ENCODE measurements at places on chromosomes 13 and 19.

GRCh38 chr13:50085063-50085462, 69.8 kb downstream of the KCNRG start:
- no peak for DNase-seq

DNA sequence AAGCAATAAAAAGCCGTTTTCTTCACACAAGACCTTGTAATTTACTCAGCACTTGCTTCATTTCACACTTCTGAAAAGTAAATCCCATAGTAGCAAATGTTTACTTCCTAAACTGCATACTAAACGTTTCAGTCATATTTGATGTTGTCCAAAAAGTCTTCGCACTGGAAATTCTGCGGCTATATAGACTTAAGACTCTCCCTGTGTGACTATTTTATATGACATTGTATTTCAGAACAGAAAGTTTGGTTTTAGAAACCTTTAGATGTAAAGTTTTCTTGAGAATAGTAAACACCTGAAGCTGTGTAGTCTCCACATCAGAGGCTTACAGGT, 29.6 kb downstream of the ZAR1L start:
- no peak for DNase-seq

DNA sequence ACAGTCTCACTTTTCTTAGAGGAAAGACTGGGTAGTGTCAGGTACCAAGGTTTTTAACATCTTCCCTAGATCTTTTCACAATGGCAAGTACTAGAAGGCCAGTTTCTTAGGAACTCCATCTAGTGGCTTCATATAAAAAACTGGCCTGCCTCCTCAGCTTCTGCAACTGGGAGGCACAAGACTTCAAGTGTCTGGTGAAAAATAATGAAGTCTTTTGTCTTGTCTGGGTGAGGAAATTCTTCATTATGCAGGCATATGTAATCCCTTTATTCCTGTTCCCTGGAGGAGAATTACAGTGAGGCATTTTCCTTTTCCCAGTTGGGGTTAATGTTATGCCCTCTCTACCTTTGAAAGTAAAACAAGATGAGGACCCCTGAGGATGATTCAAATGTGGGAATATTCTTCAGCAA, 300.5 kb downstream of the NALCN start:
- no peak for DNase-seq

DNA sequence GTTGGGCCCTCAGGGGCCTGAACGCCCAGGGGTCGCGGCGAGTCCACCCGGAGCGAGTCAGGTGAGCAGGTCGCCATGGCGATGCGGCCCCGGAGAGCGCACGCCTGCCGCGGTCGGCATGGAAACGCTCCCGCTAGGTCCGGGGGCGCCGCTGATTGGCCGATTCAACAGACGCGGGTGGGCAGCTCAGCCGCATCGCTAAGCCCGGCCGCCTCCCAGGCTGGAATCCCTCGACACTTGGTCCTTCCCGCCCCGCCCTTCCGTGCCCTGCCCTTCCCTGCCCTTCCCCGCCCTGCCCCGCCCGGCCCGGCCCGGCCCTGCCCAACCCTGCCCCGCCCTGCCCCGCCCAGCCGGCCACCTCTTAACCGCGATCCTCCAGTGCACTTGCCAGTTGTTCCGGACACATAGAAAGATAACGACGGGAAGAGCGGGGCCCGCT, at the start of gene CCNA1:
TSS of gene CCNA1 (plus strand) at position 390 of the 439 bp plus-strand sequence. CDS start 562 bp downstream, outside the sequence.
- DNase-seq, result no peak

GRCh38 chr19:20276011-20276731, 109.2 kb downstream of the ZNF486 start:
- DNase-seq, result no peak

DNA sequence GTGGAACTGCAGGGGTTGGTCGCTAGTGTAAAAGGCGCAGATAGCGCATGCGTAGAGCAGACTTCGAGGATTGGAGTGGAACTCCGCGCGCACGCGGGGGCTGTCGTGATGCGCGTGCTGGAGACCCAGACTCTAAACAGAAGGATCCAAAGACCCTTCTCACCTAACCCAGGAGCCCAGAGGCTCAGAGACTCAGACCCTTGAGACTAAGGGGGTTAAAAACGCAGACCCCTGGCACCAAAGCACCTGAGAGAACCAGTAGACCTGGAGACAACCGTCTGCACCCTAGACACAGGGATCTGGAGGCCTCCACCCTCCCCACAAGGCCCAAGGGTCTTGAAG, 567 bp upstream of the CTU1 start:
- DNase-seq, result no peak

DNA sequence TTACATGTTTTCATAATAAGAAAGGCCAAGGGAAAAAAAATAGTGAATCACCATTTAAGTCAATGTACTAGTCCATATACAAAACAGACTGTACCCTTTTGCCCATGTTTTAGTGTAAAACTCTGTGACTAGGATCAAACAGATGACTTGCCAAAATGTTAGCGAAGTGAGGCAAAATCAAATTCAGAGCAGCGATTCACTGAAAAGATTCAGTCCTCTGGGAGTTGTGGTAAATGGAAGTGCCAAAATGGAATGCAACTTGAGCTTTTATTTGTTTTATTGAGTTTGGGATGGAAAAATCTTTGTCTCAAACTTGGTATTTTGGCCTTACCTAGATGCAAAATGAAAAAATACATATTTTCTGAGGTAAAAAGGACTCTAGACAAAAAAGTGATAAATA, 9.1 kb downstream of the CDADC1 start:
- DNase-seq, result no peak

GRCh38 chr13:60201286-60201685, 37.6 kb upstream of the DIAPH3 start:
- no peak for DNase-seq

DNA sequence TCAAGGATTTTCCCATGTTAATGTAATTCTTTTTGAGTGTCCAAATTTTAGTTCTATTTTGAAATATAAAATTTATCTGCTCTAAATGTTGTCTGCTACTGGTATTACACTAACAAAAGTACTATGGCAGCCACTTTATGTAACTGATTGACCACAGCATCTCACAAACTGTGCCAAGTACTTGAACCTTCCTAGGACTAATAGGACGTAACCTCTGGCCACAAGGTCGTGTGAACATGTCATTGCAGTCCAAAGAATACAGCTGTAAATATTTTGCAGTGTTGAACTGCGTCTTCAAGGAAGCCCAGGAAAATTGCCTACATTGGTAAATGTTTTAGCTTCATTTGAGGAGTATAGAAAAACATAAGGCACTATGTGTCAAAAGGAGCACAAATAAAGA, 1.9 kb downstream of the KCTD4 start:
- no peak for DNase-seq

DNA sequence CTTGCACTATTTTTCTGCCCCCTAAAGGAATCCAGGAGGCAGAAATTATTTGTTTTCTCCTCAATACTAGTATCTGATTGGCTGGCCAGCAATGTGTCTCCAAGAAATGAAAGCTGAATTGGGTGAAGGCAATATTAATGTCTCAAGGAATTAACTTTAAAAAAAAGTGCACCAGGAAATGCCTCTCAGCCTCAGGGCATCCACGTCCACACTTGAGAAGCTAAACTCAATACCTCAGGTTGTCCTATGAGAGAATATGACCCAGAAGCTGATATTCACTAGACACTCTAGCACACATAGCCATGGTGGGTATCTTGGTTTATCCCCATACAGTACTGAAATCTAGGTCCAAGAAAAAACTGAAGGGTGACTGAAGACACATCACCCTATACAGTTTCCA, 2.1 kb downstream of the ZNF91 start:
- DNase-seq, result no peak

DNA sequence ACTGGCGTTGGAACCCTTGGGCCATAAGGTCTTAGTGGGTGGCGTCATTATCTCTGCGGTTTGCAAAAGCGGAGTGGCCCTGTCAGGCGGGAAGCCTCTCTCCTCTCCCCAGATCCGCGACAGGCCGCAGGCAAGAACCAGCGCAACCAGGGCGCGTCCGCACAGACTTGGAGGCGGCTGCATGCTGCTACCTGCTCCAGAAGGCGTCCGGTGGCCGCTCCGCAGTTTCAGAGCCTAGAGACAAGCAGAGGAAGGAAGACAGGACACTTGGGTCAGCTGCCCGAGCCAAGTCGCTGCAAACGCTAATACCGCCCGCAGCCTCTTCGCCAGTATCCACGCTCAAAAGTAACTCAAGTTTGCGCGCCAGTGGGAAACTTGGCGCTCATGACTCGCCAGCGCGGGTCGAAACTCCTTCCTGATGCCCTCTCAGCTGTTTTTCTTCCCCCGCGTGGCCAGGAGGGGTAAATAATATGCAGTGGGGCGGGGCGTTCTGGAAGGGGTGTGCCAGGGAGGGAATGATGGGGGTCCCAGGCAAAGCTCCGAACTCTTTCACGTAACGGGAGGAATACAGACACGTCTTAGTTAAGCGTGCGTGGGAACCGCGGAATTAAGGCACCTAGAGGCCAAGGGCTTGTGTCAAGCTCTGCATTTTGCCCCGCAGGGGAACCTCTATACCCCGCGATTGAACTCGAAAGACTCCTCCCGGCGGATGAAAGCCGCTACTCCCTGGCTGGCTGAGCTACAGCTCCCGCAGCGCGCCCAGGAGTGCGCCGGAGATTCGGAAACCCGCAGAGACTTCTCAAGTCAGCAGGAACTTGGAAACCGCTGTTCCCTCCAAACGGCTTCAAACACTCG, at the start of gene EDNRB:
TSS of gene EDNRB (minus strand) at position 441 of the 855 bp plus-strand sequence. CDS start at position 183, 258 bp downstream.
- DNase-seq, result no peak

- DNase-seq, result no peak
These were observed 12.1 kb downstream of the LONP1 start for GRCh38 chr19:5707576-5708575.

DNA sequence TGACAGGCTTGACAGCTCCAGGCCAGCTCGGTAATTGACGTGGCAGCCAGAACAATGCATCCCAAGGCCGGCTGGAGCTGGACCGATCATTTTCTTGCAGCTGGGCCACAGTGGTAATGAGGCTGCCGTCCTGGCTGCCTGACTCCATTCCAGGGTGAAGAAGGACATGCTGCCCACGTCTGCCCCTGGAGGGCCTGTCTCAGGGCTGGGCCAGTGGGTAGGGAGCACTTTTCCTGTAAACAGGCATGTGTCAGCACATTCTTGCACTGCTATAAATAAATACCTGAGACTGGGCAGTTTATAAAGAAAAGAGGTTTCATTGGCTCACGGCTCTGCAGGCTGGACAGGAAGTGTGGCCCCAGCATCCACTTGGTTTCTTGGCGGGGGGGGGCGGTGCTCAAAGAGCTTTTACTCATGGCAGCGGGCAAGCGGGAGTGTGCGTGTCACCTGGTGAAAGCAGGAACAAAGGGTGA, 38.1 kb upstream of the KCTD15 start:
- no peak for DNase-seq

- no peak for DNase-seq
These were observed 838 bp upstream of the ATP4B start for GRCh38 chr13:113658836-113659235.

Measured in CD4-positive, alpha-beta T cell (primary cell).